Tibial artery (tissue), 4 donors: ENCODE measurements at places on chromosomes 2 and 18.
A peak's percentile ranks its signal among the peaks of the same experiment; 100 is the strongest.

DNA sequence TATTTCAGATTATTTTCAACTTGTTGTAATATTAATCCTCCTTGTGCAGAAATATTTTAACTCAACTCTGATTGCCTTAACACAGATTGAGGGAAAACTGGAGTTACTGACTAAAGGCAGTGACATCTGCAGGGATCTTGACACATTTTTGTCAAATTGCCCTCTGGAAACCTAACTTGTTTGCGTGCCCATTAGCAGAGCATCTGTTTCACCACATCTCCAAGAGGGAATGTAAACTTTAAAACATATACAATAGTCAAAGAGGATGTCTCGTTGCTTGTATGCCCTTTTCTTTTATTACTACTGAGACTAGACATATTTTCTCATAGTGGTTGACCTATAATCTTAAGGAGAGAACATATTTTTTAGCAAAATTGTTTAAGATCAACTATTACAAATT, 14.2 kb downstream of the INPP1 start:
- no peak for DNase-seq
- no peaks in the 10 kb centered on the region for H3K27me3 ChIP-seq
- peaks cover 8% of the 10 kb centered on the region for H3K4me1 ChIP-seq
- no peak overlapping the region for H3K4me3 ChIP-seq

DNA sequence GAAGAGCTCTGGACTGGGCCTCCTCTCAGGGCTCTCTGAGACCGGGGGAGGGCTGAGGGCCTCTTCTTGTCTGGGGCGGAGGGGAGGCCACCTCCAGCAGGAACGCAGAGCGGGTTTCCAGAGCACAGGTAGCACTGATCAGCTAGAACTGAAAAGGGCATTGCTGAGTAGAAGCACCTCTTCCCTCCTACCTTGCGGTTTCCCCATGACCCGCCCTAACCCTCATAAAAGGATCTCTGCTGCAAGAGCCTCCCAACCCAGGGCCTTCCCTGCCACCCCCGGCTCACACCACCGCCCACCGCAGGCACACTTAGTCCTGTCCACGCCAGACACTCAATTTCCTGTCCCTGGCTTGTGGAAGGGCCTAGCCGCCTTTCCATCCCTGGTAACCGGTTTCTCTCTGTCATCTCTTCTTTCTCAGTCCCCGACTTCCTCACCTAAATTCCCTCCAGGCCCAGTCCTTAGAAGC, 966 bp downstream of the ADCY3 start:
- peaks cover 11% of the 10 kb centered on the region for H3K36me3 ChIP-seq
- peak; percentile 64 for DNase-seq

DNA sequence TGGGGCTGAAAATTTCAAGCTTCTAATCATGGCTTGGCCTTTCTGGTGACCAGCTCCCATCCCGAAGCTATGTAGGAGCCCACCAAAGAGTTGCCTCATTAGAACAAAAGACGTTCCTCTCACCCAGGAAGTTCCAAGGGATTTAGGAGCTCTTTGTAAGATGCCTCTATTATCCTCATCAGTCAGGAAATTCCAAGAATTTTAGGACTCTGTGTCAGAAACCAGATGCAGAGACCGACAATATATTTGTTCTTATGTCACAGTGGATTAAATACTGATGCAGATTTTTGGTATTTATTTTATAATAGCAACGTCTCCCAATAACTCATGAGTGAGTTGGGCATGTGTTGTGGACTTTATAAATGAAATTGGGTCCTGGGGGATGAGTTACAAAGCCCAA, 91.8 kb upstream of the SKOR2 start:
- H3K36me3 ChIP-seq, result no peaks in the 10 kb centered on the region
- DNase-seq, result no peak
- H3K4me1 ChIP-seq, result no peaks in the 10 kb centered on the region
- no peak overlapping the region for H3K27ac ChIP-seq

- peak overlapping the region; percentile 70 for H3K27ac ChIP-seq
- H3K36me3 ChIP-seq, result no peaks in the 10 kb centered on the region
- H3K4me3 ChIP-seq, result peak overlapping the region; percentile 47
- H3K27me3 ChIP-seq, result no peaks in the 10 kb centered on the region
- H3K4me1 ChIP-seq, result peaks cover 29% of the 10 kb centered on the region
Observed at GRCh38 chr2:40511661-40512213, 59.8 kb upstream of the SLC8A1 start.

GRCh38 chr2:116953-117352, 70.6 kb upstream of the FAM110C start:
- H3K36me3 ChIP-seq, result no peaks in the 10 kb centered on the region
- H3K27ac ChIP-seq, result no peak overlapping the region
- DNase-seq, result no peak

DNA sequence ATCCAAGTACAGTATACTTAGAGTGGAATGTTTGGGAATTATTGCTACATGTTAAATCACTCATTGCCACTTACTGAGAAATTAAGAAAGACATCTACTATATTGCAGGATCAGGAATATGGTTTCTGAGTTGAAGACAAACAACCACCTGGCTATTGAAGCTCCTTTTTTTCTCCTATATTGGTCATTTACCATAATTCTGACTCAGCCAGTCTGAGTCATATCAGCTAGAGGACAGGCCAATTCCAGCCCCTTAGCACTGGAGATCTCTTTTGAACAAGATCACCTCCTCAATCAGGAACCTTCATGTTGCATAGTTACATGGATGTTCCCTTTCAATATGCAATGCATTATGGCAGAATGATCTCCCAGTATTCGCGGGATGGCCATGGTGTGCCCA, 42.7 kb upstream of the CDH19 start:
- no peak overlapping the region for H3K27ac ChIP-seq
- H3K4me3 ChIP-seq, result no peak overlapping the region
- DNase-seq, result no peak
- no peaks in the 10 kb centered on the region for H3K27me3 ChIP-seq
